Sciatic nerve (tissue), 2 donors: ENCODE measurements at places on chromosomes 2 and 18. TPM values are rescaled to one million over a fixed set of nuclear protein-coding genes. Genes with fewer than 3 reads are reported as not detected.

DNA sequence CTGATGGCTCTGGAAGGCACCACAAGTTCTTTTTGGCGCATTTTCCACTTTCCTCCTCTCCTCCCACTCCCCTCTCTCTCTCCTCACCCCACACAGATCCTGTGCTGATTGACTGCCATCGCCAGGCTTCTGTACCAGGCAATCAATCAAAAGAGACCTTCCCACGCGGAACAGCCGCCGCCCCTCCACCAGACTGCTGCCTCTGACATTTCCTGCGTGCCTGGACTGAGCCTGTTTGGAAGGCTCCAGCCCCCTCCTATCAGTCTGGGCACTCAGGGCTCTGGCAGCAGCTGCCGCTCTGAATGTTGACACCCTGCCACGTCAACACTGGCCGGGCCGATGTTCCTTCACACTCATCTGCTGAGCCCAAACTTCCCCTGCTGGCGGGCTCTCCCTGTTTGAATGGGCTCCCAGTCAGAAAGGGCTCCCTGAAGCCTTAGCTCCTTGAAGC lies 467.7 kb downstream of the EPHA4 start:
- DNase-seq: peak; percentile 71

- no peak for DNase-seq
These were observed 205.9 kb downstream of the MYO1B start for GRCh38 chr2:191451116-191451515.

DNA sequence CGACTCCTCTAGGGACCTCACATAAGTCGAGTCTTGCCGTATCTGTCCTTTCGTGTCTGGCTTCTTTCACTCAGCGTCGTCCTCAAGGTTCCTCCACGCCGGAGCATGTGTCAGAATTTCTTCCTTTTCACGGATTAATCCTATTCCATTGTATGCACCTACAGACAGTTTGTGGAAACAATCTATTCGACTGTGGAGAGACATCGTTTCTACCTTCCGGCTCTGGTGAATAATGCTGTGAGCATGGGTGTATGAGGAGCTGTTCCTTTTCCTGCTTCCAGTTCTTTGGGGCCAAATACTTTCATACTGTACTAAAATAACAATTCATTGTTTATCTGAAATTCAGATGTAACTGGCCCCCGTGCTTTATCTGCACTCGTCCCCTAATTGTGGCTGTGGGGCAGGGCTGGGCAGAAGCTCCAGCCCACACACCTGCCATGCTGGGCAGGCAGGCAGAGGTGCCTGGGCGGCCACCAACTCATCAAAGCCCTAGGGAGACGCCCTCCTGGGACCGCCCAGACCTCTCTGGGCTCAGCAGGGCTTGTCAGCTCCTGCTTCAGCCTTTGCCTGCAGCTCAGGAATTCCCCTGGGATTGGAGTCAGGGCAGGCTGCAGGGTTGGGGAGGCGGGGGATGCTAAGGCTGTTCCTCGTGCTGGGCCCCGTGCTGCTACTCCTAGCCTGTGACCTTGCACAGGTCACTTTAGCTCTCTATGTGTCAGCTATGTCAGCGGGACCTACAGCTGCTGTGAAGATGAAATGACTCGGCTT lies 14.5 kb downstream of the GPC1 start:
- no peak for DNase-seq

DNA sequence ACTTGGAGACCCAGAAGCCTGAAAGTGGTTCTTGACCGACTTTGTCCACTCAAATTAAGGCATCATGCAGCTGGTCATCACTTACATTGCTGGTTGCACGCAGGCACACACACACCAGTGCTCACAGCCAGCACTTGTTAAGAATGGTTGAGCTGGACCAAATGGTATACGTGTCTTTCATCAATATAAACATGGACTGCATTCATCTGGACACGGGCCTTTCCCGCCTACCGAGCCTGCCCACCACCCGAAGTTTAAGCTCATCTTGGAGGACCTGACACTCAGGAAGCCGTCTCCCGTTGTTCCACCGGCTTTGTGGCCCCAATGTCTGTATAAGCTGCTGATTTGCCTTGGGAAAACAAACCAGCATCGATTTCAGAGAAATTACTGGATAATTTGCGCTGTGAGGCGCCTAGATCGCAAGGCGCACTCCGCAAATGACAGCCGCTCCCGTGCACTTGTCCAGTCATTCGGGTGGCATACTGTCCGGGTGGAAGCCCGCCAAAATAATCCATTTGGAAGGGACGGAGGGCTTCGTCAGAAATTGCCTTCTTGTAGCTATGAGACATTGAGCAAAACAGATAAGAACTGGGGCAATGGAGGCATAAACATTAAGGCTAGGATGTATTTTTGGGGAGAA lies 40.1 kb upstream of the AKAIN1 start:
- peak; percentile 60 for DNase-seq

DNA sequence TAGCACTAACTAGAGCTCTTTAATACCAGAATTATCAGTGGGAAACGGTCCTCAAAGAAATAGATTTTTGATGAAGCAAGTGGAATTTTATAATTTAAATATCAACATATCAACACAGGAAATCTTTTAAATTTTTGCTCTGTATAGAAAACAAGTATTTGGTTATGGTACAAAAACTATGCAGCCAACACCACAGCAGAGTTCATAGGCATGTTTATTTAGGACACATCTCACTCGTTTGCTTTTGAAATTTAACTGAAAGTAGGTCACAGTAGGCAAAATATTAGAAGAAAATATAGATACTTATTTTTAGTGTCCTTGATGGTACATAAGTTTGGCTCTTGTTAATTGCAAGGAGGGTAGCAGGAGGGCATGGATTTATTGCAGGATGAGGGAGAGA lies 34.3 kb upstream of the TANC1 start:
- DNase-seq: no peak

DNA sequence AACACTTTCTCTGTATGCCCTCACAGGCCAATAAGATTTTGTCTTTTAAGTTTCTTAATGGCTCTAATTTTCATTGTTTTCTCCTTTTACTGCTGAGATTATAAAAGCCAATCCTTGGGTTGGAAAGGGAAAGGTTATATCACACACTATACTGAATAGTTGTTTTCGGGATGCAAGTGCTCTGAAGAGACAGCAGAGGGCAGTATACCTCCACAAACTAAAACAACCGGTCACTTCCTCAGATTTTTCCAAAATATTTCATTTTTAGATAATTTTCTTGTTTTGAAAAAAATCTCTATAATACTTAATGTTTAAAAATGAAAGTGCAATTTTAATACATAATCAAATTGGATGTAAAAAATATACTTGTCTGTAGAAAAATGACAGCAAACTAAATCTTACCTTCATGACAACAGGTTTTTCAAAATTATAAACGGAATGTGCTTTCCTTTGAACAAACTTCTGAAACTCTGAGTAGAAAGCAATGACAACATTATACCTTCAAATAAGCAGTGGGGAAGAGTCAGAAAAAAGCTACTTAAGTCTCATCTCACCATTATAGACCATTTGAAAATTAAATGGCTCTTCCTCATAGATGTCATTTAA lies 82.7 kb downstream of the ORC4 start:
- DNase-seq: no peak

DNA sequence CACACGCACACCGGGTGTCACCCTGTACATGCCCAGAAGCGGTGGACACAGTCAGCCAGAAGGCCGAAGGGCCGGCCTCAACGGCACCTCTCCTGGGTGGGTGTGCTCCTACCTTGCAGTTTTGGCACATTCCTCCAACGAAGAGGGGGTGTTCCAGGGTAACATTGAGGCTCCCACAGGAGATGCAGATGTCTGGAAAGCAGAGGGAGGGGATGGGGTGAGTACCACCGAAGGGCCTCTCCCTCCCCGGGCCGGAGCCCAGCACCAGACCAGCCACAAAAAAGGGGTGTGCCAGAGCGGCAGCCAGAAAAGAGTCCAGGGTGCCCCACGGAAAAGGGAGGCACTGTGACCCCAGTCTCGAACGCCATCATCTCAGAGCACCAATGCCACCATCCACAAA lies 76.8 kb upstream of the POMC start:
- no peak for DNase-seq

DNA sequence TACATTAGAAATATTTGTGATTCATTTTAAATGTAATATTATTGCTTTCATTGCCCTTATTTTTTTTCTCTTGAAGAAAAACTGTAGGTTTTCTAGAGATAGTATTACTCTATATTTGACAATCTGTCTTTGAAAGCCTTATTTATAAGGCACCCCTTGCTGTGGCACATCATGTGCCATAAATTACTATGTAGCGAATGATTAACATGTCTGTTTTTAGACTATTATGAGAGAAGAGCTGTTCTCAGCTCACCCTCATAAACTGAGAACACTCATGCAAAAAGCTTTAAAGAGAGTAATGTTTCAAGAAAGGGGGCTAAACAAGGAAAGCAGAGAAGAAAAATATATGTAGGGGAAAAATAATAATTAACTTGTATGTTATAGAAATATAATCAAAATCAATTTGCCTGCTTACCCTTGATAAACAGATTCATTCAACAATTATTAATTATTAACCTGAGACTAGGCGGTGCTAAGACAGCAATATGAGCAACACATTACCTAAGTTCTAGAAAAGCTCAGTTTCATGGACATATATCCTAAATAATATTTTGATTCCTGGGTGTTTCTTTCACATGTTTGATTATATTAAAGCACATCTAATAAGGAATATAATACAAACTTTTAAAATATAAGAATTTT lies 69.0 kb downstream of the RAB3GAP1 start:
- DNase-seq: no peak

- DNase-seq: no peak
These were observed 152.8 kb downstream of the PID1 start for GRCh38 chr2:229118336-229118735.

DNA sequence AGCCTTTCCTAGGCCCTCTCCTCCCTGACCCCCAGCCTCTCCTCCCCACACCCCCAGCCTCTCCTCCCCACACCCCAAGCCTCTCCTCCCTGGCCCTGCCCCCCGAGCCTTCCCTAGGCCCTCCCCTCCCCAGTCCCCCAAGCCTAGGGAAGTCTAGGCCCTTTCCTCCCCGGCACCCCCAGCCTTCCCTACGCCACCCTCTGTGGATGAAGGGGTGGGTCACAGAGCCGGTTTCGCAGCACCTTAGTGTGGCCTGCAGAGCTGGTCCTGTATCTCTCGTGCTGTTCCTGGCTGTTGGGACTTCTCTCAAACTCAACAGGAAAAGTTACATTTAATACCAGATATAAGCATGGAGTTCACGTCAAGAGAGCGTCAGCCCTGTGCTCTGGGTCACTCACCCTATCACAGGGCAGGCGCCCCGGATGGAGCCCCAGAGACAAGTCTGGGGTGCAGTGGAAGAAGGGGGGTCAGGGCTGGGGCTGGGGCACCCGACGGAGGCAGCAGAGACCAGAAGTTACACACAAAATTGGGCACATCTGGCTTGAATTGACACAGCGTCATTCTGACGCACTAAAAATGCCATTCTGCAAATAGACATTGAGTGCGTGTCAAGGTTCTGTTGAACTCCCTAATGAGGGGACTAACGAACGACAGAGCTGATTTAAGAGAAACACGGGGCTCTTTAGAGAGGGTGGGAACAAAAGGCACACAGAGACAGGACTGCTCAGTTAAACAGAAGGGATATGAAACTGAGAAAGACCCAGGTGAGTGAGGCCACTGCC lies 24.0 kb downstream of the KCNIP3 start:
- DNase-seq: no peak

CRYGC gene
- total RNA-seq: not detected

ACMSD gene
- not detected for total RNA-seq

ATOH8 gene
- total RNA-seq: 57.2 TPM

HTR2B gene
- 1.2 TPM for total RNA-seq

HNMT gene
- total RNA-seq: 37.8 TPM

DQX1 gene
- total RNA-seq: not detected
